ENCODE measurements at places on chromosomes 12 and 14.

GRCh38 chr12:7832059-7832696 is 40.5 kb downstream of the SLC2A14 start:
- peak; percentile 40 for DNase-seq

DNA sequence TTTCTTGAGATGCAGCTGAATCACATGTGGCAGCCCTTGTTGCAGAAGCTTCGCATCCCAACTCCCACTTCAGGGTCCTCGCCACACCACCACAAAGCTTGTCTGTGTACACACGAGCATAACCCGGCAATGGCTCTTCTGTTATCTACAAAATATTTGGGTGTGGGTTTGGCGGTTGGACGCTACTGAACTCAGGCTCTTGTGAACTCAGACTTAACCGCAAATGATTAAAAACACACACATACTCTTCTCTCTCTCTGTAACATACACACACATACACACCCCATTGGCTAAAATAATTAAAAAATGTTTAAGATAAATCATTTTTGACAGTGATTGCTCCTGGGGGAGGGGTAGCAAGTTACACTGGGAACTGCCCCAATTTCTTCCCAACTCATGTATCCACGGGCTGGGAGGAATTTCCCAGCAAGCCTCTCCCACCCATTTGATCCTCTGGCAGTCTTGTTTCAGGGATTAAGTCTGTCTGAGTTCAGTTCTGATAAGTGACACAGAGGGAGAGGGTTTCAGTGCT is 63.7 kb upstream of the MANSC4 start:
- no peak for DNase-seq

DNA sequence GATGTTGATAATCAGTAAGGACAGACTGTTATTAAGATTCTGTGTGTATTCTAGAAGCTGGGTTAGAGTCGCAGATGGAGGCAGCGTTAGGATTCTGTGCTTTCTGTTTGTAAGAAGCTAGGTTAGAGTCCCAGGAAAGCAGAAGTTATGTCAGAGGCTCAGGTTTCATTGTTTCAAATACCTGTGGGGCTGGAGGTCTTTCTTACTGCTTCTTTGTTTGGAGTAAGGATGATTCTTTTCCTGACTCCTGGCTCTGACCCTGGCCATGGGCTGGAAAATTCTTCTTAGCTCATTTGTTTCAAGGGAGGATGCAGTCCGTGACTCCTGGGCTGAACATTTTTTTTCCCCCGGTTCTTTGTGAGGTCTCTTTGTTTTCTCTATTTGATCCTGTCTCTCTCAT is 5.2 kb downstream of the MUCL1 start:
- DNase-seq = no peak

DNA sequence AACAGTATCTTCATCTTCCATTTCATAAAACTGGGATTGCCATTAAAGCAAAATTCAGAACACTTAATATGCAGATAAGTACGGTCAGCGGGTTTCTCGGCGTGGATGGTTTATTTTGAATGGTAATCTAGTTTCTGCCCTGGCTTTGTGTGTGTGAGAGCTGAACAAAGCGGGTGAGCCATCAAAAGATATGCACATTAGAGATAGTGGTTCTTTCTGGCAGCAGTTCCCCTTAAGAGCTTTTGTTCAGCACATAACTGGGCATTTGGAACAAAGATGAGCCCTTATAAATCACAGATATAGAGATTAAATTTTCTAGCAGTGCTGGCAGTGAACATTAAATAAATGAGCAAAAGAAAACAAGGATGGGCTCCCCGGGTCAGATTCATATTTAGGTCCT is 207.5 kb downstream of the CALM1 start:
- no peak for DNase-seq

DNA sequence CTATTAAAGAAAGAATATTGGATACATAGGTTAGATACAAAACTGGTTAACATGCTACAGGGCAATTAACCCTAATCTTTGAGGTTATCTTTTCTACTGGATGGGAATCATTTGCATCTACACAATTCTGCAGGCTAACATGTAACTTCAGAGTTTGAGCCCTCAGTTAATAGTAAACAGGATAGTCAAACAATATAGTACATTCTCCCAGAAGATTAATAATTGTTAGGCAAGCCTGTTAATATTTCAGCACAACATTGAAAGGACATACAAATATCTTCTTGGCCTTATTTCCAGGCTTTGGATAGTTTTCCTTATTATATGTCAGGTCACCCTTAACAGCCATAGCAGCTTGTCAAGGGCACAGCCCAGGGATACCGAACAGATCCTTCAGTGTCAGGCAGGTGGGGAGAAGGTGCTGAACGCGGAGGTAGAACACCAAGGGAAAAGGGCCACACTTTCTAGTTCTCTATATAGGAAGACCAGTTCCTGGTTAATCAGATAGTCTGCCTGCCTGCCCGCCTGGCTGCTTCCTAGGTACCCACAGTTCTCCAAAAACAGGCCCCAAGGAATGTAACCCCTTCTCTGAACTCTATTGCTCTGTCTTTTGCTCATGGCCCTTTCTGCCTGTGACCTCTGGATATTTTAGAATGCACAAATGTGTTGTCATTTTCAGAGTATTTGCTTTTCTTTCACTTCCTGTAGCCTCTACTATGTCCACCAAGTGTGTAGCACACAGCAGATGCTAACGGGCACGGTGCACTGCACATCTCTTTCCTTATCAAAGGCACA is 256.0 kb downstream of the PCNX1 start:
- no peak for DNase-seq

GRCh38 chr12:100127766-100128511 is 14.7 kb downstream of the BLTP3B start:
- no peak for DNase-seq

GRCh38 chr14:90487031-90487430 is 90.2 kb downstream of the CALM1 start:
- DNase-seq = peak; percentile 82

DNA sequence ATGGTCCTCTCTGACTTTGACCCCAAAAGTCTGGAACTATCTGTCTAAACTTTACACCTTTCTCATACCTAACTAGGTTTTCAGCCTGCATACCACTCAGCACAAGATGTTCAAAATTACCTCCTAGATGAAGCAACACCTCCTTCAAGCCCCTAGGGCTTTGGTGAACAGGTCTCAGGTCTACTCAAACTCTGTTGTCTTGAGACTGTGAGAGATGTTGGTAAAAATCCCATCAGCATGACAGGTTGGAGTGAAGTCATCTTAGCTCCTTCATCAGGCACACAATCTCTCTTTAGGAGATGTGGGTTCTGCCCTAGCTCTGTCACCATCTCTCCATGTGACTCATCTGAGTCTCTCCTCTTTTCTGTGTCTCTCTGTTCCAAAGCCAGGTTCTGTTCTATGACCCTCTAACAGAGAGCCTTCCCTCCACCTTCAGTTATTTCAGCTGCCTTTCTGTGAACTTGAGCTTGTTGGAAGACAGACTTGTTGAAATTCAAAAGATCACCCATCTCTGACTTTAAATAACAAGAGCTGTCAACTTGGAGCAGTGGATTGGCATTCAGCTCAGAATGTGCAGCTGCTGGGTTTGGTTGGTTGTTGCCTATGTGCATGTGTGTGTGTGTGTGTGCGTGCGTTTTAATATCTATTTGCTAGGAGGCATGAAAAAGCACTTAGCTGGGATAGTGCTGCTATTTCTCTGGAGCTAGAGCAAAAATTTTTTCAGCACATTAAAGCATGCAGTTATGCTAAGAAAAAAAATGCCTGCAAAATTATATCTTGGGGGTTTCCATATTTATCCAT is 130.7 kb downstream of the CRACR2A start:
- DNase-seq = no peak
